Nasal cavity respiratory epithelium epithelial cell of viscerocranial mucosa (primary cell): ENCODE measurements at places on chromosomes 1 and 21. TPM values are rescaled to one million over a fixed set of nuclear protein-coding genes. Genes with fewer than 3 reads are reported as not detected.

Gene ZNF691
- total RNA-seq = 4.4 and 7.7 TPM in 2 replicates

Gene PPT1
- 29.7 and 67.5 TPM in 2 replicates for total RNA-seq

Gene HCRTR1
- not detected in 2 replicates for total RNA-seq

Gene GPR37L1
- not detected in 2 replicates for total RNA-seq

Gene PADI3
- 0.68 and 12.5 TPM in 2 replicates for total RNA-seq

Gene DNALI1
- under 0.01 and 0.43 TPM in 2 replicates for total RNA-seq

Gene SPRR1B
- 53.0 and 86.5 TPM in 2 replicates for total RNA-seq

Gene DCST2
- 0.34 and 0.36 TPM in 2 replicates for total RNA-seq

Gene FCRL5
- not detected in 2 replicates for total RNA-seq

Gene OR2L2
- not detected in 2 replicates for total RNA-seq

Gene LMOD1
- 0.21 TPM in 1 of 2 replicates, not detected in the other for total RNA-seq

Gene TRABD2B
- 1.1 TPM in 1 of 2 replicates, not detected in the other for total RNA-seq

Gene NR1I3
- not detected in 2 replicates for total RNA-seq

Gene ARHGAP30
- total RNA-seq = 0.43 and 0.68 TPM in 2 replicates

Gene RAB3B
- 1.3 and 2.1 TPM in 2 replicates for total RNA-seq

Gene TRPM2
- total RNA-seq = 0.14 TPM in 1 of 2 replicates, not detected in the other

Gene ZNF593OS
- not detected in 2 replicates for total RNA-seq

Gene PEX11B
- 15.0 and 26.4 TPM in 2 replicates for total RNA-seq

Gene CCDC30
- 0.34 and 1.1 TPM in 2 replicates for total RNA-seq

Gene GUCA2A
- not detected in 2 replicates for total RNA-seq

Gene FLG2
- total RNA-seq = under 0.01 TPM in 1 of 2 replicates, not detected in the other

Gene C1QTNF12
- total RNA-seq = 0.93 and 1.4 TPM in 2 replicates

Gene HSF2BP
- 6.2 and 8.5 TPM in 2 replicates for total RNA-seq

Gene GJA4
- not detected in 2 replicates for total RNA-seq

Gene TACSTD2
- total RNA-seq = 178 and 640 TPM in 2 replicates
